ENCODE measurements at places on chromosomes 7 and 10.

DNA sequence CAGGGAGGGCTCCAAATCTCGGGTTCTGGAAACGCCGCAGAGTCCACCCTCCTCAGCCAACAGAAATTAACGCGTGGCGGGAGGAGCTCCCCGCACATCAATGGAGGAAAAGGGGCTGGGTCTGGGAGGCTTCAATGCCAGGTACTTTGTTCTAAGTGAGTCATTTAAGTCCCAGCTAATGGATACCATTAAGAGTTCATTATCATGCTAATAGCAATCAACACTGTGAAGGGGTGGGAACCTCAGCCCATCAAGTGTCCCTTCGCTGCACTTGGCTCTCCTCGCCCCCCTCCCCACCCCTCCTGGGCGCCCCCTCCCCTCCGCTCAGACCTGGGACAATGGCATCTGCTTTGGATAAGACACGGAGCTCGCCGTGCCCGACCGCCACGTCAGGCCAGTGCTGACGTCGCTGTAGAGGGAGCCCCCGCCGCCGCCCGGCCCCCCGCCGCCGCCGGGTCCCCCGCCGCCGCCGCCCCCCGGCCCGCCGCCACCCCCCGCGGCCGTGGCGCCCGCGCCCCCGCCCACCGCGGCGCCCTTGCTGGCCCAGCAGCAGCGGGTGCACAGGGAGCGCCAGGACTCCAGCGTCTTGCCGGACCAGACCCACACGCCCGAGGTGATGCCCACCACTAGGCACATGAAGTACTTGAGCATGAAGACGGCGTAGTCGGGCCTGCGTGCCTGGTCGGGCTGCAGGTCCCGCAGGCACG is 2.9 kb downstream of the FZD8 start:
- DNase-seq: no peak

DNA sequence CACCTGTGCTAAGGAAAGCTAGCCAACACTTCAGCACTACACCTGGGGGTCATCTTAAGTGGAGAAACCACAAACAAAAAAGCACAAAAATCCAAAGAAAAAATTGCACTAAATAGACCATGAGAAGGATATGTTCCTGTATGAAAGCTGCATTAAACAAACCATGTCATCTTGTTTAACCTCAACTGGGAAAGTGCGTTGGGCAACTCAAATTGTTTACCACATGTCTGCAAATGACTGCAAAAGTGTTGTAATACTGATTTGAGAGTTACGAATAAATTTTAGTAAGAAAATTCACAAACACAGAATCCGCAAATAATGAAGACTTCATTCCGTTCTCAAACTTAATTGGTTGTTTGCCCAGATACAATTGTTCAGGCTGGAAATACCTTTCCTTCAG is 111.9 kb upstream of the EGFR start:
- DNase-seq: no peak

DNA sequence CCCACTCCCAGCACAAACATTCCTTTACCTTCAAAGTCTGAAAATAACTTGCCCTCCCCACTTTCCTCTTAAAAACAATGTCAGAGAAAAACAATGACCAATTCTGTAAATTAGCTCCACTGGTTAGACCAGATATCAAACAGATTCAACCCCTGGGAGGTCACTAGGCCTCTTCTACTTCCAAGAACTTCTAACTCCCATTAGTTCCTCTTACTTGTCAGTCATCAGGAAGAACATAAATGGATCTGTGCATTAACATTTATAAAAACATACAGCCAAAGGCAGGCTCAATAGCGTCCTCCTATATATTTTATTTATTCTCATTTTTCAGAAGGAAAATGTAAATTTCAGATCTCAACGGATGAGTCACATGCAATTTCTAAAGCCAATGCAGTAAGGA is 2.2 kb downstream of the ELAPOR2 start:
- no peak for DNase-seq

- no peak for DNase-seq
Measured at GRCh38 chr10:3433988-3434387, 261.4 kb upstream of the PITRM1 start.

DNA sequence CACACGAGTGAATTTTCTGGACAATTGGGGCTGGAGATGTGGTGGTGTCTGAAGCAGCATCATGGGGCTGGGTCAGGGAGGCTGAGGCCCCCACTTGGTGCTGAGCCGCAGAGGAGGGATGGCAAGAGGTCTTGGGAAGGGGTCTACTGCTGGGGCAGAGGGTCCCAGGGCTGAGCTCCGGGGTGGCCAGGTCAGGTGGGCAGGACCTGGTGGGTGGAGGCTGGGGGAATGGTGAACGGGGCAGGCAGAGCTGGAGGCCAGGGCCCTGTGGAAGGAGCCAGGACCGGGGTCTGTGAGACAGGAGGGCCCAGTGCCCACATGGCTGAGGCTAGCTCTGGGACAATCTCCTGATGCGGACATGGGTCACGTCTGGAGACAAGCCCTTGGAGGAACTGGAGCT is 20.4 kb upstream of the LFNG start:
- DNase-seq: no peak

DNA sequence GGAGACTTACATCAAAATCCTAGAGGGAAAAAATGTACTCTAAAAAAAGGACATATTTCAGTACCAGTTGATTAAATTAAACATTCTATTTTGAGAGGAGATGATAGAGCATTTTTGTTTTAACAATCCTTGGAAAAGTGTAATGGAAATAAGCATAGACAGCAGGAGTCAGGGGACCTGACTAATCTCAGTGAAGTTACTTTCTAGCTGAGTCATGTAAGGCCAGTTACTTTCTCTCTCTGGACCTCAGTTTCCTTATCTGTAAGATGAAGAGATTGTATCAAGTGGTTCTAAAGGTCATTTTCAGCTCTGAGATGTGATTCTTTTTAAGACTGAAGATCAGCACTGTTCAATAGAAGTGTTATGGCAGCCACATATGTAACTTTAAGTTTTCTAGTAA is 44.1 kb downstream of the VTI1A start:
- no peak for DNase-seq

- no peak for DNase-seq
Measured at GRCh38 chr7:41540601-41541000, 162.3 kb downstream of the INHBA start.

GRCh38 chr7:29194594-29195427 is at the start of gene CHN2:
Gene CHN2, plus strand, starts transcription at chr7:29194775.
- peak; percentile 75 for DNase-seq

- no peak for DNase-seq
Measured at GRCh38 chr7:154649434-154649833, 353.5 kb downstream of the PAXIP1 start.

GRCh38 chr7:106870528-106870927 is 5.4 kb downstream of the PIK3CG start:
- no peak for DNase-seq

- no peak for DNase-seq
Measured at GRCh38 chr7:70775570-70776156, 356.3 kb upstream of the GALNT17 start.

GRCh38 chr7:35792472-35792871 is 8.4 kb upstream of the SEPTIN7 start:
- no peak for DNase-seq

DNA sequence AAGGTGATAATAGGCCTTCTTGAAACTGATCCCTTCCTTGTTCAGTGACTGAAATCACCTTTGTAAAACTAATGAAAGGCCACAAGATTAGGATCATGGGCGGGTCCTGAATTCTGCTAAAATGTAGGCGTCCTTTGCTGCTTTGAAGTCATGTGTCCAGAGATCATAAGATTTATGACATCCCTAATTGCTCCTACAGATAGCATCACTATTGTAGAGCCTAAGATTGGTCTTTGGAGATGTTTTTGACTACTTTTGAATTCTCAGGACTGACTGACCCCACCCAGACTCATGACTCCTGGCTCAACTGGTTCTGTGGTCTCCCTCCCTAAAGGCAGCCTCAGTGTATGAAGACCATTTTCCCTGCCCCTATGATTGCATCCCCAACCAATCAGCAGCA is 322.6 kb upstream of the SEMA3D start:
- DNase-seq: no peak

GRCh38 chr7:35726654-35727053 is 31.7 kb upstream of the HERPUD2 start:
- DNase-seq: no peak

- no peak for DNase-seq
Measured at GRCh38 chr7:141944811-141945210, 2.0 kb downstream of the CLEC5A start.

DNA sequence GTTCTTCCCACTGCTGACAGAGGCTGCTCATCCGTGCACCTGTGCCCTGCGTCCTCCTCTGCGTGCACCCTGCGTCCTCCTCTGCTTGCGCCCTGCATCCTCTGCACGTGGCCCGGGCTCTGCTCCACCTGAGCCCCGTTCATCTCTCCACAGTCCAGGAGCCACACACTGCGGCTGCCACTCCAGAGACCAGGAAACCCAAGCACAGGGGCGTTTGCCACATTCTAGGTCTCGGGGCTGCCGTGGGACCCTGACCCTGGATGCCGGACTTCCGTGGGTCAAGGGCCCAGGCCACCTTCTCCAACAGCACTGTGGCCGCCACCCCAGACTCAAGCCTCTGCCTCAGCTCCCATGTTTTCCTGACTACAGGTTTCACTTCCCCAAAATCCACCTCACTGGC is 460.4 kb downstream of the PTPRN2 start:
- no peak for DNase-seq

DNA sequence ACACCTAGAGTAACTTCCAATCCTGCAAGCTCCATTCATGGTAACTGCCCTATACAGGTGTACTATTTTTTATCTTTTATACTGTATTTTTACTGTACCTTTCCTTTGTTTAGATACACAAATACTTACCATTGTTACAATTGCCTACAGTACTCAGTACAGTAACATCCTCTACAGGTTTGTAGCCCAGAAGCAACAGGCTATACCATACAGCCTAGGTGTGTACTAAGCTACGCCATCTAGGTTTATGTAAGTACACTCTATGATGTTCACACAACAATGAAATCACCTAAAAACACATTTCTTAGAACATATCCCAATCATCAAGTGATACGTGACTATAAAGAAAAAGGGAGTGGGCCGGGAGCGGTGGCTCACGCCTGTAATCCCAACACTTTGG is 53.1 kb upstream of the SLIT1 start:
- DNase-seq: no peak

DNA sequence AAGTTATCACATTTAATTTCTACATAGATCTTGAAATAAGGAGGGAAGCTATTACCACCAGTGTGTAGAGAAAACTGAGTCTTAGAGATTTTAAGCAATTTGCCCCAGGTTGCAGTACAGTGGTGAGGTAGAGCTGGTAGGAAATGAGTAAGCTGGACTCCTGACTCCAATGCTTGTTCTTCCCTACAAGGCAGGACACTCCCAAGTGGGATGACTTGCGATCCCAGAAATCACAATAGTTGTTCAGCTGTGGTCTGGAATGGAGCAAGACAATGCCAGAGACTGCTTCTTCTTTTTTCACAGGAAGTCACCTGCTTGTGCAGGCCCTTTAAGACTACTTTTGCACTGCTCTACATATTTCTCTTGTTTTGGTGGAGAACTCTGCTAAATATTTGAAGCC is 327.2 kb upstream of the BMPER start:
- DNase-seq: no peak

DNA sequence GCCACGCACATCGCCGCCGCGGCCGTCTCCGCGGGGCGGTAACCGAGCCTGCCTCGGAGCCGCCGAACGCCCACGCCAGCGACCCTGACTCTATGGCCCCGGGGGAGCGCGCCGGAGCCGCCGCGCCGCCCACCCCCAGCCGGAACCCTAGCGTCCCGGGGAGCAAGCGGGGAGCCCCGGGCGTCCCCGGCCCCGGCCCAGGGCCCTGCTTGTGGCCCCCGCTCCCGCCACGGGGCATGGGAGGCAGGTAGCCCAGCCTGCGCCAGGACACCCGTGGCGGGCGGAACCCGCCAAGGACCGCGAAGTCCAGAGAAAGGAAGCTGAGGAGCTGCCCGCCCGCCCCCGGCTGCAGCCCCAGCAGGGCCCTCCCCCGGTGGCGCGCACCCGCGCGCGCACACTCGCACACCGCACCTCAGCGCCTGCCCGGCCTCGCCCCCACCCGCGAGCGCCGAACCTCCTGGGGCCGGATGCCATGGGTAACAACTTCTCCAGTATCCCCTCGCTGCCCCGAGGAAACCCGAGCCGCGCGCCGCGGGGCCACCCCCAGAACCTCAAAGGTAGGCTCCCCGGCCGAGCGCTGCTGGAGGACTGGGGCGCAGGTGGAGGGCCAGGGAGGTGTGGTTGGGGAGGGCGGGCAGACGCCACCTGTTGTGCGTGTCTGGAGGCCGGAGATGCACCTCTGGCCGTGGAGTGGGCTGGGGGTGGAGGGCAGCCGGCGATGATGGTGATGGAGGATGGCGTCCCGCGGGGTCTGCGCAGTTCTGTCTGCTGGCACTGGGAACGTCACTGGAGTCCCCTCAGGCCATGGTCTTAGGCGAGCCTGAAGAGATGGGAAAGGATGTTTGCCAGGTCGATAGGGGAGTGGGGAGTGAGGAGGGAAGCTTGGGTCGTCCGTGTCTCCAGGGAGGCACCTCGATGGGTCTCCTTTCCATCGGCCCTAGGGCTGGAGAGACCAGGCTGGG is 692 bp downstream of the NEURL1 start:
- DNase-seq: no peak

GRCh38 chr10:84333864-84334451 is 5.6 kb downstream of the CCSER2 start:
- no peak for DNase-seq

GRCh38 chr10:32959006-32959920 is 1.2 kb upstream of the ITGB1 start:
- DNase-seq: no peak

GRCh38 chr10:84138478-84139125 is 707 bp upstream of the GHITM start:
- DNase-seq: peak; percentile 22

DNA sequence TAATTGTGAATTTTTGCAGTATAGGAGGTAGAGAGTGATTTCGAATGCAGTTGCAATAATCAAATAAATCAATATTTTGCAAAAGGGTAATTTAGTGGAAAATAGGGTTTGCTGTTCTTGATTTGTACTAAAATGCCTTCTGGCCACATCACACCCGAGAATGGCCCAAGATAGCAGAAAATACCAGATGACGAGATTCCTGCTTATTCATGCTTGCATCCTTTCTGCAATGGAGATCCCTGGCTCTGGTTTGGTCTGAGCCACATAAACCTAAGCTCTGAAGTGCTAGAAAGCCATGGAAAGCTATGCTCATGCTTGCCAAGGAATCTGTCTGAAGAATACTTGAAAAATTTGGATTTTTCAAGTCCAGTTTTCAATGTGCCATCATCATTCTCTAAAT is 634.2 kb upstream of the COBL start:
- no peak for DNase-seq

DNA sequence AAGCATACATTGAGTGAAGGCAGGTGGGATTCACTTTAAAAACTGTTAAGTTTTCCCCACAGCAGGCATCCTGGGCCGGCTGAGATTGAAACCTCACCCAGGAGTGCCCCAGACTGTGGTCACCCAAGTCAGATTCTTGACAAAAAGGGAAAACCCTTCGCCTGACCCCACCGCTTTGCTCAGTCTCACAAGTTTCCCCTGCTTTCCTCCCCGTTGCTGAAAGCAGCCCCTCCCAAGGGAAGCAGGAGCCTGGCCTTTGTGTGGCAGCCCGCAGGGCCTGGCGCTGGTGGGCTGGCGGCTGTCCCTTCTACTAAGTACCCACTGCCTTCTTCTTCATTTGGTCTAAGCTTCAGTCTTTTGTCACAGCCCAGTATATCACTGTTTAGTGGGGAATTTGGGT is 16.0 kb downstream of the RNF32 start:
- DNase-seq: no peak
